ENCODE measurements at places on chromosomes 7 and 10.

DNA sequence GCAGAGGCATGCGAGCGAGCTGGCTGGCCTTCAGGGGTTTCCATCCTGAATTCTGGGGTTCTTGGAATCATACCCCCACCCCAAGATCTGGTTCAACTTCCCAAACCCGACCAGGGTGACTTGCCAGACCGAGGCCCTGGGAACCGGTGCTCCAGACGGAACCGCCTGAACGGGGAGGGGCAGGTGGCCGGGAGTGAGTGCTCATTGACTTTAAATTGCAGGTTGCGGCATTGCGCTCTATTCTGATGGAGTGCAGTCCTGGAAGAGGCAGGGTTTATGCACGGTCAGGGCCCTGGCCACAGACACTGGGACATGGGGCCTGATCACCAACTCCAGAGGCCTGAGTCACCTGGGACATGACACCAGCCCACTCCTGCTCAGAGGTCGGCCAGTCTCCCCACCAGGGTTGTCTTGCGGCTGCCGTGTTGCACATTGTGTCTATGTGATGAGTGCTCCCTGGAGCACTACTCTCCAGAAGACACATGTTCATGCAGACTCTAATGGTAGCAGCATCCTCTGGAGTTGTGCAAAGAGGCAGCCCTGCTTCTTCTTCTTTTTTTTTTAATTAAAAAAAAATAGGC, 5.8 kb upstream of the DDIT4 start:
- H3K27ac ChIP-seq = no peak overlapping the region
- H3K4me1 ChIP-seq = no peaks in the 10 kb centered on the region
- no peaks in the 10 kb centered on the region for H3K27me3 ChIP-seq

GRCh38 chr7:133709036-133709880, 417.9 kb upstream of the LRGUK start:
- H3K27me3 ChIP-seq = no peaks in the 10 kb centered on the region
- no peak for DNase-seq
- no peaks in the 10 kb centered on the region for H3K4me1 ChIP-seq
- no peak overlapping the region for H3K27ac ChIP-seq

DNA sequence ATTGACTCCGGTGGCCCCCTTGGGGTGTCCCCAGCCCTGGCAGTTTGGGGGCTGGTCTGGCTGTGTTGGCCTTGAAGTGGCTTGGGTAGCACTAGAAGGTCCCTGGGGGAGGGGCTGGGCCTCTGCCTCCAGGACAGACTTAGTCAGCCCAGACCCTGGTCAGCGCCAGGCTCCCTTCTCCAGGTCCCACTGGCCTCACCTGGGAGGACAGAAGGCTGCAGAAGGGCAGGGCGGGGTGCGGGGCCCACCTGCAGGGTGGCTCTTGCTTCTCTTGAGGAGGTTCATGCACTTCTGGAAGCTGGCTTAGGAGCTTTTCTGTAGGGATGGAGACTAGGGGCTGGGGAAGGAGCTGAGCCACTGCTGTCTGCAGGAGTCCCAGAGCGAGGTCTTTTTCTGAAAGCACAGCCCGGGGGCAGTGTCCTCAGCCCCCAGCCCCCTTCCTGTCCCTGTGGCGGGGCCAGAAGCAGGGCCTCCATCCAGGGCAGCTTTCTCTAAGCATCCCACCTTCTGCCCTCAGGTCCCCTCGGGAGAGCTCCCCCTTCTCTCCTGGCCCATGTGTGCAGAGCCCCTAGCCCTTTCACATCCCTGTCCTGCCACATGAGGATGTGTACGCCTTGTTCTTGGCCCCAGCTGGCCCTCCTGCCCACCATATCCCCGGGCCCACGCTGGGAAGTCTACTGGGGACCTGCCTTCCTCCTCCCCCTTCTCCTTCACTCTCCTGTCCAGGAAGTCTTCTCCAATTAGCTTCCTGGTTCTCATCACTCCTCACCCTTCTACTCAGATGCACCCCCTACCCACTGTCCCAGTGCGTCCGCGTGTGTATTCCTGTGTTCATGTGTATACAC, 11.0 kb downstream of the TBATA start:
- no peaks in the 10 kb centered on the region for H3K4me1 ChIP-seq
- no peaks in the 10 kb centered on the region for H3K27me3 ChIP-seq
- no peak overlapping the region for H3K4me3 ChIP-seq
- DNase-seq = peak; percentile 13

- H3K27me3 ChIP-seq = no peaks in the 10 kb centered on the region
- DNase-seq = no peak
- no peak overlapping the region for H3K4me3 ChIP-seq
- no peak overlapping the region for H3K27ac ChIP-seq
- no peaks in the 10 kb centered on the region for H3K36me3 ChIP-seq
Measured at GRCh38 chr7:5470167-5470532, 46.5 kb upstream of the TNRC18 start.

DNA sequence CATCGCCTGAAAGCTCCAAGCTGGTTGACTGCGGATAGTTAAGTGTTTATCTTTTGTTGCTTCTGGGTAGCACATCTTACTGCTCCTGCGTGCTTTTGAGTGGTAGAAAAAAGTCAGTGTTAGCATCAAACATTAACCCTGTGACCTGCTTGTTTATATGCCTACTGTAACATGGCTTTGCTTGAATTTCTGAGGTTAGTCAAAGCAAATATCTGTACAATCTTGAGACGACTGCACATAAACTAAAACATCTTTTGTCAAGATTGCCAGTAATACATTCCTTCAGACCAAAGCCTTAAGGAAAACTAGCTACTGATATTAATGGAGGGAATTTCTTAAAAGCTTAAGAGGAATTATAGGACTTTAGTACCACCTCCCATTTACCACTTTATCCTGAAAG, 163.7 kb downstream of the BAMBI start:
- no peaks in the 10 kb centered on the region for H3K36me3 ChIP-seq
- H3K4me3 ChIP-seq = no peak overlapping the region
- no peak overlapping the region for H3K27ac ChIP-seq
- no peaks in the 10 kb centered on the region for H3K27me3 ChIP-seq

GRCh38 chr10:50426485-50426884, 175.2 kb upstream of the ASAH2 start:
- DNase-seq = no peak
- no peaks in the 10 kb centered on the region for H3K36me3 ChIP-seq
- H3K4me1 ChIP-seq = peaks cover 10% of the 10 kb centered on the region
- H3K4me3 ChIP-seq = no peak overlapping the region
- no peak overlapping the region for H3K27ac ChIP-seq

GRCh38 chr7:77913977-77914607, 115.5 kb downstream of the PHTF2 start:
- no peak overlapping the region for H3K4me3 ChIP-seq
- DNase-seq = no peak

- no peak overlapping the region for H3K27ac ChIP-seq
- no peaks in the 10 kb centered on the region for H3K36me3 ChIP-seq
- peaks cover 7% of the 10 kb centered on the region for H3K4me1 ChIP-seq
- H3K27me3 ChIP-seq = no peaks in the 10 kb centered on the region
- DNase-seq = no peak
Measured at GRCh38 chr10:70376436-70377378, 5.7 kb downstream of the LRRC20 start.

DNA sequence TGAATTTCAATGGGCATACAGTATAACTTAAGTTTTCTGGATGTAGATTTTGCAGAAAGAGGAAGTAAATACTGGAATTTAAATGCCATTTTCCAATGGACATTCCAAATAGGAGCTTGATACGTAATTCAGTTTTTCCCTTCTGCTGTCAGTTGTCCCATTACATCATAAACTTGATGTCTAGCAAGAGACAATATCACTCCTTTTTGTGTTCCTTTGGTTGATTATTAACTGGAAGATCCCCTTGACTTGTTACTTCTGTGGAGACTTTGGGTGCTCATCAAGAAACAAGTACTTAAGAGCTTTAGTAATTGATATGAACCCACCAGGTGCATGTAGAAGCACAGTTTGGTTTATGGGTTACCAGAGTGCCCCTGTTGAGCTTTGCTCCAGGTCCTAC, 116.1 kb downstream of the ST7 start:
- H3K27ac ChIP-seq = peak overlapping the region; percentile 21
- H3K27me3 ChIP-seq = no peaks in the 10 kb centered on the region
- no peaks in the 10 kb centered on the region for H3K36me3 ChIP-seq
- H3K4me3 ChIP-seq = no peak overlapping the region

GRCh38 chr10:17580885-17581284, 36.3 kb downstream of the HACD1 start:
- no peaks in the 10 kb centered on the region for H3K4me1 ChIP-seq
- DNase-seq = no peak
- no peak overlapping the region for H3K27ac ChIP-seq
- no peaks in the 10 kb centered on the region for H3K36me3 ChIP-seq
- H3K27me3 ChIP-seq = no peaks in the 10 kb centered on the region

DNA sequence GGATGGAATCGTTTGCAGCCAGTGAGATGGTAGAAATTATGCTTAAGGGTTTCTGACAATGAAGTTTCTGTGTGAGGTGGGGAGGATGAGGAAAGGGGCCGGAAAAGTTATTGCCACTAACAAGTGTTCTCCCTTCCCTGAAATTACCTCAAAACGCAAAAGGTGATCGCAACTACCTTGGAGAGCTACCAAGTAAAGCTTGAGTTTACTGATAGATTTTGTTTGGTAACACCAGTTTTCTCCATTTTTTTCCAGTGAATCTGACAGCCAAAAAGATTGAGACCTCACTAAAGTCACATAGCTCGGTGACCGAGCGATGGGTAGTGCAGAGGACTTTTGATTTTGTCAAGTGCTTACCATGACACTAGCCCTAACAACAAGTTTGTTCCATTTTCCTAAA, 1.6 kb downstream of the SUV39H2 start:
- no peak overlapping the region for H3K27ac ChIP-seq
- H3K36me3 ChIP-seq = no peaks in the 10 kb centered on the region
- H3K4me1 ChIP-seq = peaks cover 20% of the 10 kb centered on the region
- H3K27me3 ChIP-seq = no peaks in the 10 kb centered on the region
- DNase-seq = no peak

- H3K27me3 ChIP-seq = no peaks in the 10 kb centered on the region
- H3K4me1 ChIP-seq = no peaks in the 10 kb centered on the region
- peak overlapping the region; percentile 8 for H3K27ac ChIP-seq
Measured at GRCh38 chr7:16668049-16668858, 22.3 kb downstream of the BZW2 start.

GRCh38 chr7:29851487-29851886, 45.2 kb downstream of the WIPF3 start:
- no peaks in the 10 kb centered on the region for H3K36me3 ChIP-seq
- H3K4me3 ChIP-seq = no peak overlapping the region
- H3K4me1 ChIP-seq = no peaks in the 10 kb centered on the region
- no peaks in the 10 kb centered on the region for H3K27me3 ChIP-seq
- H3K27ac ChIP-seq = no peak overlapping the region
- DNase-seq = no peak

DNA sequence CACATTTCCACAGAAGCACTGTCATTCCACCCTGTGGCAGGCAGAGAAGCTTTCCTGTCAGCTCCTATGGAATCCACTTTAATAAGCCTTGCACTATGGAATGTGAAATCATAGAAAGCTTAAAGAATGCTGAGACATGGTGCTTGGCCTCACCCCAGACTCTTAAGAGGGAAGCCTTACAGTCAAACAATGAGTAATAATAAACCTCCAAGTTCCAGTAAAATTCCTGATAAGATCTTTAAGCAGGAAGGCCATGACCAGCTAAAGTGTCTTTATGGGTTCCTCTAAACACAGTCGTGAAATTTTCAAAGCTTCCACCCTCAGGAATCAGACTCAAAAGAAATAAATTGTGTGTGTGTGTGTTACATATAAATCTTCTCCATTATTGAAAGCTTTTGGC, 11.9 kb upstream of the TEX36 start:
- no peaks in the 10 kb centered on the region for H3K36me3 ChIP-seq
- no peak overlapping the region for H3K4me3 ChIP-seq
- DNase-seq = no peak
- H3K27ac ChIP-seq = no peak overlapping the region
- peaks cover 3% of the 10 kb centered on the region for H3K27me3 ChIP-seq
- H3K4me1 ChIP-seq = no peaks in the 10 kb centered on the region

DNA sequence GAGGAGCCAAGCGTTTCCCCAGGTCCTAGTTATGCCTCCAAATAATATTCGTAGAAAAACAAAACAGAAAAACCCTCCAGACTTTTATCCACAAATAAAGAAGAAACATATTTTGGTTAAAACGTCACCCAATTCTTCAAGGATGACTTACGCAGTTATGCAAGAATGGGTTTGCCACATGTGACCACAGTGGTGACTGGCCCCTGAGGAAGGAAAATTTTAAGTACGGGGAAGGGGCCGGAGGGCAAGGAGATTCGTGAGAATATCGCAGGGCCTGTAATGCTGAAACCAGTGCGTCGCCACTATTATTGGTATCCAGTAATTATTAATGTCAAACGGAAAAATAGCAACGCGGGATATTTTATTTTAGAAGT, 537 bp upstream of the MRPS24 start:
- peak; percentile 52 for DNase-seq
- H3K4me1 ChIP-seq = peaks cover 36% of the 10 kb centered on the region
- H3K27me3 ChIP-seq = no peaks in the 10 kb centered on the region
- peak overlapping the region; percentile 95 for H3K27ac ChIP-seq
- peaks cover 35% of the 10 kb centered on the region for H3K36me3 ChIP-seq
- H3K4me3 ChIP-seq = peak overlapping the region; percentile 98

DNA sequence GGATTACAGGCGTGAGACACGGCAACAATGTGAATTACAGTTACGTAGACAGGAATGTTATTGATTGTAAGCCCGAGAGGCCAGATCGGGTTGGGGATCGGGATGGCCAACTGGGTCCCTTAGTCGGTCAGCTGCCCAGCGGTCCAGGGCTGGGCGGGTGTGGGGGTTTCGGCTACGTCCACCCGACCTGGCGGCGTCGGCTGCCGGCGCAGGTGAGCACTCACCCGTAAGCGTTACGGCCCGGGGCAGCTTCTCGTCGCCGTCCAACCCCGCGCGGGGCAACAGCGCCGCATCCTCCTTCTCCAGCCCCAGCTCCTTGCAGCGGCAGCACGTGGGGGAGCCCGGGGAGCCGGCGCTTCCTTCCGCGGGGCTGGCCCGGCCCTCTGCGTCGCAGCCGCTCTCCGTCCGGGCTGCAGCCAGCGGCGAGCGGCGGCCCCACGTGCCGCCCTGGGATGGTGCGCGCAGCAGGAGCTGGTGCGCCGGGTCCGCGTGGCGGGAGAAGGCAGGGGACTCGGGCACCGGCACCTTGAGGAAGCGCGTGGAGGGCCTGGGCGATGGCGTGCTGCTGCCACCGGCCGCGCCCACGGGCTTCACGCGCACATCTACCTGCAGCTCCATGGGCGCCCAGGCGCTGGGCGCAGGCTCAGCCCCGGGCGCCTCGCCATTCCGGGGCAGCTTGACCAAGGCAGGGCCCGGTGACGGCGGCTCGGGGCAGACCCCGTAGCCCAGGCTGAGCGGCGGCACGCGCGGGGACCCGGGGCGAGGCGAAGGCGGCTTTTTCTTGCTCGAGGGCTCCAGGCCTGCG, 609 bp downstream of the KLRG2 start:
- DNase-seq = no peak
- peak overlapping the region; percentile 24 for H3K4me3 ChIP-seq
- peaks cover 18% of the 10 kb centered on the region for H3K4me1 ChIP-seq
- peaks cover 61% of the 10 kb centered on the region for H3K27me3 ChIP-seq
- H3K36me3 ChIP-seq = no peaks in the 10 kb centered on the region

DNA sequence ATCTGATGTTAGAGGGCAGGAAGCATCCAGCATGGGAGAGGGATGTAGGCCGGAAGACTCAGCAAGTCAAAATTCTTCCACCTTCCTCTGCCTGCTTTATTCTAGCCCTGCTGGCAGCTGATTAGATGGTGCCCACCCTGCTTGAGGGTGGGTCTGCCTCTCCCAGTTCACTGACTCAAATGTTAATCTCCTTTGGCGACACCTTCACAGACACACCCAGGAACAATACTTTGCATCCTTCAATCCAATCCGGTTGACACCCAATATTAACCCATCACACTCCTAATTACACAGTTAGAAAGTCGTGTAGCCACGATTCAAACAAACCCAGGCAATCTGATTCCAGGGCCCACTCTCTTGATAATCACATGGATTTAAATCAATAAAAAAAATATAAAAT, 433.9 kb upstream of the LRGUK start:
- DNase-seq = no peak
- no peak overlapping the region for H3K4me3 ChIP-seq
- H3K27ac ChIP-seq = no peak overlapping the region
- H3K36me3 ChIP-seq = no peaks in the 10 kb centered on the region
- no peaks in the 10 kb centered on the region for H3K27me3 ChIP-seq
